ENCODE measurements at places on chromosomes 2 and 18.

- no peak for DNase-seq
Measured at GRCh38 chr2:108855194-108855593, 68.6 kb downstream of the CCDC138 start.

GRCh38 chr2:178257127-178257526 lies 62.8 kb downstream of the OSBPL6 start:
- DNase-seq, result no peak

GRCh38 chr18:8403713-8404112 lies 205.5 kb upstream of the RAB12 start:
- no peak for DNase-seq

DNA sequence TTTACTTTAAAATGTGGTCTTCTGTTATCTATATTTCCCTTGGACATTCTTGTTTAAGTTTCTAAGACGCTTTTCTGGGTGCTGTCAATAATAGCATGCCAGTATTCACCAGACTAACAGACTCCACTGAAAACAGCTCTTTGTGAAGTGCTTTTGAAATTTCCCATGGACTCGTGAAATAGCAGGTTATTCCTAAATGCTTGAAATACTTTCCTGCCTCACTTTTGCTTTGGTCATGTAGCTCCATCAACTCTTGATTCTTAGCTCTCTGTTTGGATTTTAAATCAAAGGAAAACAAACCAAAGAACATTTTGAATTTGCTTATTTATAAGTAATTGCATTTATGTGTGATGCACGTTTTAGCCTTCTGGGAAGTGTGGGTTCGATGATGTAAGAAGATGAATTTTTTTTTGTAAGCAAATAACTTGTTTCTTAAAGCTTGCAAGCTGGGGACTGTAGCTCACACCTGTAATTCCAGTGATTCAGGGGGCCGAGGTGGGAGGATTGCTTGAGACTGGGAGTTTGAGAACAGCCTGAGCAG lies 147.8 kb downstream of the WDSUB1 start:
- no peak for DNase-seq

DNA sequence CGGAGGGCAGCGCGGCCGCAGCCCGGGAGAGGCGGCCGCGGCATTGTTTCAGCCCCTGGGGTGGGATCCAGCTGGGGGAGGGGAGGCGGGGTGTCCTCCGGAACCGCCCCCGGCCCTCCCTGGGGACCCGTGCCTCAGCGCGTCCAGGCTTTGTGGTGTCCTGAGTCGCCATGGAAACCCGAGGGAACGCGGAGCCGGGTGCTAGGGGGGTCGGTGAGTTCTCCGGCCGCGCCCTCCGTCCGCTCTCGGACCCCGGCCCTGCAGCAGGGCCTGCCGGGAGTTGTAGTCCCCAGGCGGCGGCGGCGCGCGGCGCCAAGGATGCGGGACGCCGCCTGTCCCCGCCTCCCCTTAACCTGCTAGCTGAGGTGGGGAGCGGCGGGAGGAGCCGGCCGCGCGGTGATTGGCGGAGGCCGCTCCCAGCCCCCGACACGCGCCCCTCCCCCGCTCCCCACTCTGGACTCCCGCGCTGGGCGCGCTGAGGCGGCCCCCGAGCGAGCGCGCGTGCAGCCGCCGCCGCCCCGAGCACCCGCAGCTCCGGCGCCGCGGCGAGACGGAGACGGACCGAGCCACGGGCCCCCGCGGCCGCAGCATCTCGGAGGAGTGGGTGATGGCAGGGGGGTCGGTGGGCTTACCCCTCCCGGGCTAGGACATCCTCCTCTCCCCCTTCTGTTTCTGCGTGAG lies at the start of gene DPYSL5:
DPYSL5 (plus strand) TSS at position 478 of the 681 bp plus-strand sequence. CDS start 50,368 bp downstream, outside the sequence.
- DNase-seq, result no peak

DNA sequence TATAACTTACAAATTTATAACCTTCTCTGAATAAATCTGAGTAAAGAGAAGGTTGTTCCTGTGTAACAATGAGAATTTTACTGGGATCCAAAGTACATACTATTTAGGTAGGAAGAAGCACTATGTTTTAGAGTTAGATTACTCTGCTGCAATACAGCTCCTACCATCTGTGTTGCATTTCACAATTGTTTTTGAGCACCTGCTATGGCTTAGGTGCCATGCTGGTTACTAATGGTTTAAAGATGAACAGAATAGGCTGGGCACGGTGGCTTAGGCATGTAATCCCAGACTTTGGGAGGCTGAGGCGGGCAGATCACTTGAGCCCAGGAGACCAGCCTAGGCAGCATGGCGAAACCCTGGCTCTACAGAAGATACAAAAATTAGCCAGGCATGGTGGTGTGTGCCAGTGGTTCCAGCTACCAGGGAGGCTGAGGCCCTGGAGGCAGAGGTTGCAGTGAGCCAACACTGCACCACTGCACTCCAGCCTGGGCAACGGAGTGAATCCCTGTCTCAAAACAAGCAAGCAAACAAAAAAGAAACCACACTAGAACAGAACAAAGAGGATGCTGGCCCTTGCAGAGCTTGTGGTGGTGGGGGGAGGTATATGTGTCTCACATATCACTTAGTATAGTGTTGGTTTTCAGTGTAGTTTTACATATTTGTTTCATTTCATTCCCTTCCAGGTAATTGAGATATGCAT lies 56.7 kb downstream of the SPTBN1 start:
- DNase-seq, result no peak

- no peak for DNase-seq
Measured at GRCh38 chr2:59034837-59035236, 793.7 kb upstream of the FANCL start.

Data from activated T-cell treated with anti-CD3 and anti-CD28 coated beads for 4 hours (primary cell).